ENCODE measurements at places on chromosomes 2 and 18.

GRCh38 chr18:4453874-4454536 is 1.1 kb downstream of the DLGAP1 start:
- peaks cover 15% of the 10 kb centered on the region for H3K4me1 ChIP-seq
- no peaks in the 10 kb centered on the region for H3K36me3 ChIP-seq
- H3K4me3 ChIP-seq, result peak overlapping the region; percentile 89
- H3K27me3 ChIP-seq, result peaks cover 4% of the 10 kb centered on the region
- DNase-seq, result peak; percentile 70

DNA sequence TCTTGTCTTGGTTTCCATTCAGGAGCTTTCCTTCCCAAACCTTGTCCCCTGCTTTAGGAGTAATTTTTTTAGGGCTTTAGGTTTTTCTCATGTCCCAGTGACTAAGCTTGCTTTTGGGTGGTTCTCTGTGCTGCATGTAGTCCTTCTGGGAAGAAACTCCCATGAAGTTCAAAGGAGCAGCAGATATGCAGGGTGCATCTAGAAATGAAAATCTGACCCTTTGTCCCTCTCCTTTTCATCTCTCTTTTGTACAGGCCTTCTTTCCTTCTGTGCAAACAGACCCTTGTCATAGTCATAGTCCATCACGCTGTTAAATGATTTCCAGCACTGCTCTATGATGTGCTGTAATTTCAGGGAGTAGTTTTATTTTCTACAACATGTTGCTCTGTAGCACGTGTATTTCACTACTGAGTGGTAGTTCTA is 20.4 kb downstream of the FMNL2 start:
- H3K4me1 ChIP-seq, result no peaks in the 10 kb centered on the region
- H3K4me3 ChIP-seq, result no peak overlapping the region
- H3K27me3 ChIP-seq, result no peaks in the 10 kb centered on the region
- no peak overlapping the region for H3K27ac ChIP-seq

- H3K27me3 ChIP-seq, result no peaks in the 10 kb centered on the region
- H3K36me3 ChIP-seq, result no peaks in the 10 kb centered on the region
Measured at GRCh38 chr18:26383454-26384270, 157.4 kb downstream of the TAF4B start.

GRCh38 chr18:48638896-48639771 is 100.3 kb downstream of the CTIF start:
- no peaks in the 10 kb centered on the region for H3K27me3 ChIP-seq
- no peak for DNase-seq
- H3K27ac ChIP-seq, result no peak overlapping the region

- H3K4me1 ChIP-seq, result no peaks in the 10 kb centered on the region
- H3K27me3 ChIP-seq, result no peaks in the 10 kb centered on the region
- H3K4me3 ChIP-seq, result no peak overlapping the region
- H3K36me3 ChIP-seq, result peaks cover 2% of the 10 kb centered on the region
- no peak overlapping the region for H3K27ac ChIP-seq
- no peak for DNase-seq
Measured at GRCh38 chr2:69221512-69221911, 165.5 kb downstream of the GFPT1 start.

DNA sequence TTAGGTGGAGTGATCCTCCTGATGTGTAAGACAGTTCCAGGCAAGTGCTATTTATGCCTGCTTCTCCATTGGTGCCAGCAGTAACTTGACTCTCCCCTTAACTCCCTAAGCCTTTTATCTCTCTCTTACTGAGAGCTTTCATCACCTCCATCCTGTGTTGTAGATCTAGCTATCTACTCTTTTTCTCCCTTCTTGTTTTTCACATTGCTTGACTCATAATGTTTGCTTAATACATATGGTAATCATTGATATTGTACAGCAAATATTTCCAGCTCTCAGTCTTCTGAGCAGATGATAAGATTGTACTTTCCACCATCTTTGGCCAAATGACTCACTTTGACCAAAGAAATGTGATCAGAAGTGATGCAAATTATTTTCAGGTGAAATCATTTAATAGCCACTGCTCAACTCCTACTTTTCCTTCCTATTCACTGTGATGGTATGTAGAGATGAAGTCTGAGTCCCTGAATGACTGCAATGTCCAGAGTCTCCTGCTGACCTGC is 165.0 kb downstream of the PLCL1 start:
- no peaks in the 10 kb centered on the region for H3K27me3 ChIP-seq
- no peak overlapping the region for H3K27ac ChIP-seq
- no peak overlapping the region for H3K4me3 ChIP-seq
- H3K36me3 ChIP-seq, result no peaks in the 10 kb centered on the region
- H3K4me1 ChIP-seq, result no peaks in the 10 kb centered on the region

- H3K4me3 ChIP-seq, result no peak overlapping the region
- no peaks in the 10 kb centered on the region for H3K27me3 ChIP-seq
- DNase-seq, result no peak
- H3K36me3 ChIP-seq, result no peaks in the 10 kb centered on the region
- peaks cover 5% of the 10 kb centered on the region for H3K4me1 ChIP-seq
Measured at GRCh38 chr2:181106789-181107627, 126.6 kb downstream of the UBE2E3 start.

- H3K36me3 ChIP-seq, result no peaks in the 10 kb centered on the region
- H3K4me1 ChIP-seq, result no peaks in the 10 kb centered on the region
- no peak for DNase-seq
- no peak overlapping the region for H3K27ac ChIP-seq
Measured at GRCh38 chr2:60884800-60885199, 3.4 kb downstream of the REL start.

GRCh38 chr2:160220545-160221009 is 20.5 kb upstream of the ITGB6 start:
- H3K4me3 ChIP-seq, result no peak overlapping the region
- peaks cover 7% of the 10 kb centered on the region for H3K4me1 ChIP-seq
- no peaks in the 10 kb centered on the region for H3K36me3 ChIP-seq
- no peak for DNase-seq
- H3K27ac ChIP-seq, result no peak overlapping the region

GRCh38 chr2:240179941-240180666 is 39.6 kb upstream of the OTOS start:
- H3K27ac ChIP-seq, result no peak overlapping the region
- no peaks in the 10 kb centered on the region for H3K36me3 ChIP-seq
- no peak for DNase-seq
- no peaks in the 10 kb centered on the region for H3K4me1 ChIP-seq
- no peak overlapping the region for H3K4me3 ChIP-seq

DNA sequence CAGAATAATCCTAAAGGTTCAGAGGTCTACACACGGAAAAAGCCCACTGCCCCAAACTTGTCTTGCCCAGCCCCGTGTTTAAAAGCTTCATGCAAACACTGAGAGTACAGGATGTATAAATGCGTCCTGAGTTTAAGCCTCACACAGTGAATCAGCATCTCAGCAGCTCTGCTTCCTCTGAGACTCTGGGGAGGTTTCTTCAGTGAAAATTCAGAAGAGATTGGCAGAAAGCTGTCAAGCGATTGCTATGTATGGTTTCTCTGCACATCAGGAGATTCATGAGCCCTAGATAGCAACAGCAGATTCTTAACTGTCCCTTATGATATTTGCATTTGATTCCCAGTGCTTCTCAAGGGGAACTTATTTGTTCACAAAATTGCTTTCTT is 27.1 kb downstream of the CRACDL start:
- H3K36me3 ChIP-seq, result no peaks in the 10 kb centered on the region
- H3K4me3 ChIP-seq, result no peak overlapping the region
- H3K27ac ChIP-seq, result no peak overlapping the region
- no peaks in the 10 kb centered on the region for H3K27me3 ChIP-seq
- no peak for DNase-seq
